ENCODE measurements at places on chromosomes 16 and 17.

DNA sequence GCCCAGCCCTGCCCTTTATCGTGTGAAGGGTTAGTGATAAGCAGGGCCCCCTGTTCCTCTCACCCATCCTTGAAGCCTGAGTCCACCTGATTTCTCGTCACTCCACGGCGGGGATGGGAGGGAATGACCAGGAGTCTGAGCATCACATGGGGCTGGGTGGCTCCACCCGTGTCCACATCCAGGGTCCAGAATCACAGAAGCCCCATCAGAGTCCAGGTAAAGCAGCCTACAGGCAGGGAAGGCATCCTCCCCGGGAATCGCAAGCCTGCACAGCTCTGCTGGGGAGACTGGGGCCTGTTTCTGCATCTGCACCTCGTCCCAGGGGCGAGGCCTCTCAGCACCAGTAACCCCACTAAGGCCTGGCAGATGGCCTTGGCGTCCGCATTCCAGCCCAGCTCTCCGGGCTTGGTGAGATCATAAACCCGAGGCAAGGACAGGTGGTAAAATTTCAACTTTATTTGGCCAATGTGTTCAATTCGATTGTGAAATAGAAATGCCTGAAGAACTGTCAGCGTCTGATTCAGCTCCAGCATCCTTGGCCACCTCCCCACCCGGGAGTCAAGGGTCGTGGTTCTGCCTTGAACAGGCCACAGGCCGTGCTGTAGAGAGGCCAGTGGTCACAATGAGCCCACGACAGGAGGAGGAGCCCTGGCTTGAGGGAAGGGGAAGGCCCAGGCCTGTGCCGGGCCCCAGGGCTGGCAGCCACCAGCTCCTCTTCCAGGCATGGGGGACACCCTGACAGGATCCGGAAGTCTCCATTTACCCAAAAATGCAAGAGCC is 8.1 kb upstream of the PPP1R27 start:
- DNase-seq: no peak

- no peak for DNase-seq
Observed at GRCh38 chr16:78729687-78730086, 630.2 kb downstream of the WWOX start.

DNA sequence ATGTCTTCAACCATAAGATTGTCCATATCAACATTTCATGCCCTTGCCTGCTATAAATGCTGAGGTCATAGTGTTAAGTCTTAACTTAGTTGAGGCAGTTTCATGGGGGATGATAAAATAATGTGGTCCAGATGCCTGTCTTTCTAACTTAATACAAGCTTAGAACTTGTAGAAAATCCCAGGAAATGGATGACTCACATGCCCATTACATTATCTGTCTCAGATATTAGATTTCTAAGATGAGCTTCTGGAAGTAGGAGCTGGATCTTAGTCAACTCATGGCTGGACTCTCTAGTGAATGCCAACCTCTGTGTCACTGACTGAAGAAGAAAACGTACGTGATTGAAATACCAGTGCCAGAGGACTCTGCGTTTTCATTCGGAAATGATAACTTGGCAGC is 797.5 kb upstream of the EEF2KMT start:
- no peak for DNase-seq

DNA sequence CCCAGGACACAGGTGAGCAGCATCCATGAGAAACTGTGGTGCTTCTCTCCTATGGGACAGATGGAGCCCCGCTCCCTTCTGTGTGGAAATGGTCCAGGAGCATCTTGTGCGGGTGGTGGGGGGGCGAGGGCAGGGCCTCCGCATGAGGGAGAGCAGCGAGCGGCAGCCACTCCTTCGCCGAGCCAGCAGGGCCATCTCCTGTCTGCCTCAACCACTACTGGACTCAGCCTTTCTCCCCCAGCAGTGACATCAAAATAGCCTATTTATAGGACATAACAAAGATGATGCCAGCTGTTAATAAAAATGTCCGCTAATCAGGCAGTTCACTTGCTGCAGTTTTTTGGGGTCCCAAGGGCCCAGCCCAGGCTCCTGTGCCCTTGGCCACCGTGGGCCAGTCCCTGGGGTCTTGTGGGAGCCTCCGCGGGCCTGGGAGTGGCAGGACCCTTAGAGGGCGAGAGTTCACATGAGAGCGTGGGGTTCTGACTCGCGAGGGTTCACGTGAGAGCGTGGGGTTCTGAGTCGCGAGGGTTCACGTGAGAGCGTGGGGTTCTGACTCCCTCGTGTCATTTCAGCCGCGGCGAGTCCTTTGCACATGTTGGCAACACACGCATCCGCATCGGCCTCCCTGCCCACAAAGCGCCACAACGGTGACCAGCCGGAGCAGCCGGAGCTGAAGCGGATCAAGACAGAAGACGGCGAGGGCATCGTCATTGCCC is 47.4 kb downstream of the WDR45B start:
- DNase-seq: no peak

- no peak for DNase-seq
Observed at GRCh38 chr16:81551151-81551808, 106.7 kb downstream of the CMIP start.

DNA sequence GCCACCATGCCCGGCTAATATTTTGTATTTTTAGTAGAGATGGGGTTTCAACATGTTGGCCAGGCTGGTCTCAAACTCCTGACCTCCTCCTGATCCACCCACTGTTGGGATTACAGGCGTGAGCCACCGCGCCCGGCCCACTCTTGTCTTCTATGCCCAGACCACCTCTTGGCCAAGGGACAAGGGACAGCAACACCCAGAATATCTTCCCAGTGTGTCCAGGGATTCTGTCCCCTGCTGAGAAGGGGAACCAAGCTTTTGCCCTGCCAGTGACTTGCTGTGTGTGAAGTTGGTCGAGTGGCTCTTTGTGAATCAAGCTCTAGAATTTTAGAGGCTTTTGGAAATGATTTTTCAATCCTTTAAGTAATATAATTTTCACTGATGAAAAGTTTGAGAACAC is 1.7 kb upstream of the MPO start:
- no peak for DNase-seq

- no peak for DNase-seq
Observed at GRCh38 chr17:10585529-10585928, 36.1 kb upstream of the MYH2 start.

DNA sequence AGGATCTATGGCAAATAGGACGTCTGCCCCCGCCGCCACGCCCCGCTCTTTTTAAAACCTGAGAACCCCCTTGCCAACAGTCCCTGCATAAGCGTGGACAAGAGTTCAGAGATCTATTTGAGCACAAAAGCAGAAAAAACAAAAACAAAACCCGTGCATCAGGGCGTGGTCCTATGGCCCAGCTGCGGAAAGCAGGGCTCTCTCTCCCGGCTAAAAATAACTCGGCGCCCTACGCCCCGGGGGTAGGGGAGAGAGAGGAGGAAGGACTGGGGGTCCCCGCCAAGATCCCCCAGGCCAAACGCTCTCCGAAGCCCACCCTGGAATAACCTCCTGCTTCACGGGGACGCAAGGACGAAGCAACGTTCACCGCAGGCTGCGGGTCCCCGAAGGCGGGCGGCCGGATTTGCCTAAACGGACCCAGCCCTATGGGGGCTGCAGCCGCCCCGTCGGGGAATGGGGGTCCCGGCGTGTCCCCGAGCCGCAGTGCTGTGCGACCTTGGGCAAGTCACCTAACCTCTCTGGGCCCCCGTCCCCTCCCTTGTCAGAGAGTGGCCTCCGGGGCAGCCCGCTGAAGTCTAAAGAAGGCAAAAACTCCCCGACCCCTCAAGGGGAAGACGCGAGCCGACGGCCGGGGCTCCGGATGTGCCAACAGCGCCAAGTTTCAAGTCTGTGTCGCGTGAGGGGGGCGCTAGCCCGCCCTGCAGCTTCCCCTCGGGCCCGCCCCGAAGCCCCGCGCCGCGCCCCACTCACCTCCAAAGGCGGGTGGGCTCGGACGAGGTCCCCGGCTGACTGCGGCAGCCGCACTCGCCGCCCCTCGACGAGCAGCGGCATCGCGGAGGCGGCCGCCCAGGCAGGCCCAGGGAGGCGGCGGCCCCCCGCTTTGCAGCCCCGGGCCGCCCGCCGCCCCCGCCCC is 477 bp downstream of the NTAN1 start:
- peak; percentile 81 for DNase-seq

DNA sequence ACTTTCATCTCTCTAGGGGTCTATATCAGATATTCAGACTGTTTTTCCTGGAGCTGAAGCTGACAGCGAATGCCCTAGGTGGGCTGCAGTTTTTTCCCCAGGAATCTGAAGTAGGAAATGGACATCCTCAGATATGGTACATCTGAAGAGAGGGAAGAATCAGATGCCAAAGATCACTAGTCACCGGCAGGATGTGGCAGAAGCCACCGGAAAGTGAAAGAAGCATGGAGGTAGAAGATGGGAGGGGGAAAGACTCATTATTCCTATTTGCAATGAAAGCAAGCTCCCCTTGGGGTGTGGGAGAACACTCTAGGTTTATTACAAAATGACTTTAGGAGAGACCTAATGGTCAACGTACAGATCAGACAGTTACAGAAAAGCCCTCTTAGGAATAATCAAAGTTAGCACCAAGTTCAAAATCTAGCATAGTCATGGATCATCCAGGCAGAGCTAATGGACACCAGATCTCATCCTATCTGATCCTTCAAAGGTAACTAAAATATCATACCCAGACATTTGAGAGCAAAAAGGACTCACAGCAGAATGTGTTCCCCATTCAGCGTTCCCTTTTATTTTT is 110.7 kb downstream of the HS3ST3A1 start:
- no peak for DNase-seq

GRCh38 chr16:84718-85406 is 6.8 kb downstream of the MPG start:
- DNase-seq: no peak

DNA sequence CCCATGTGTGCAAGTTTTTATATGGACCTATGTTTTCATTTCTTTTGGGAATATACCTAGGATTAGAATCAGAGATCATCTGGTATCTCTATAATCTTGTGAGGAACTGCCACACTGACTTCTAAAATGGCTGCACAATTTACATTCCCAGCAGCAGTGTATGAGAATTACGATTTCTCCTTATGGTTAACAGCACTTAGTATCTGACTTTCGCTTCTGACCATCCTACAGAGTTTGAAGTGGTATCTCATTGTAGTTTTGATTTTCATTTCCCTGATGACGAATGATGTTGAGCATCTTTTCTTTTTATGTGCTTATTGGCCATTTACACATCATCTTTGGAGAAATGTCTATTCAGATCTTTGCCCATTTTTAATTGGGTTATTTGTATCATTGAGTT is 10.0 kb downstream of the C16orf96 start:
- no peak for DNase-seq

DNA sequence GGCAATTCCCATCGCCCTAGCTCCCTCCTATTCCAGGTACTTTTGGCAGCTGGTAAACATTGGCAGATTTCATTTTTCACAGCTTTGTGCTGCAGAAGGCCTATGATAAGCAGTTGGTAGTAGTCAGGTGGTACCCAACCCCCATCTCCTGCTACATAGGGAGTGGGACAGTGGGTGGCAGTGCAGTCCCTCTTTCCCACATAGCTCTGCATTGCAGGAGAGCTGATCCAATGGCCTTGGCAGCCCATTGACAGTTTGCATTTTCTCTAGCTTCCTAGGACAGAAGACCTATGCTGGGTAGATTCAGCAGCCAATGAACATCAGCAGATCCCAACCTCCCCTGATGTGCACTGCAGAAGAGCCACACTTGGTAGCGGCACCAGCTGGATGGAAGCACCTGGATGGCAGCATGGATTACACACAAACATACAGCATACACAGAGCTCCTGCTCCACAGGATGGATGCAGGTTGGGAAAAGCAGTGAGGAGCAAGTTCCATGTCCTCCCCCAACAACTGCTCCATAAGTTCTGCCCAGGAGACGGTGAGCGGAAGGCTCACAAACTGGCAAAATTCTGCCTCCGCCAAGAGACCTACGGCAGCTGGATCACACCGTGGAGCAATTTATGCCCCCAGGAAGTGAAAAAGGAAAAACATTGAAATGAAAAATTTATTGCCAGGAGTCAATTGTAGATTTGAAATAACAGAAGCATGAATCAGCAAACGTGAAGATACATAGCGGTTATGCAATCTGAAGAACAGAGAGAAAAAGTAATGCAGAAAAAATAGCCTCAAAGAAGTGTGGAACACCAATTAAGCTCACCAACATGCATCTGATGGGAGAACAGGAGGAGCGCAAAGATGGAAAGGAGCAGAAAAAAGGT is 95.7 kb downstream of the CACNG1 start:
- DNase-seq: peak; percentile 52

GRCh38 chr16:70582280-70582978 is 58.8 kb downstream of the SF3B3 start:
- peak; percentile 45 for DNase-seq

DNA sequence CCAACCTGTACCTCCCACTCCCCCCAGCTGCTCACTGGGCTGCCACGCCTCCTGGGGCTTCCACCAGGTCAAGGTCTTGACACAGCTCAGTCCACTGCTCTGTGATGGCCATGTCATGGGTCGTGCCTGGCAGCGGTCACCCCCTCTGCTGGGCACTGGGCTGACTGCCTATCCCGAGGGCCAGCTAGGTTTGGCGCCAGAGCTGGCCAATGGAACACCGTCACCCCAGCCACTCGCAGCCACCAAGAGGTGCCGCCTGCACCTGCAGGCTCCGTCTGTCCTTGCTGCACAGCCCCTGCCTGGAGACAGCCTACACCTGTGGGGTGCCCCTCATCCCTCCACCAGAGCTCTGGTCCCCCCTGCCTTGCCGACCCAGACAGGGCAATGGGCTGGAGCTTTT is 4.5 kb upstream of the RAB40C start:
- peak; percentile 64 for DNase-seq

GRCh38 chr16:19907161-19907992 is 22.7 kb upstream of the GPRC5B start:
- peak; percentile 92 for DNase-seq

DNA sequence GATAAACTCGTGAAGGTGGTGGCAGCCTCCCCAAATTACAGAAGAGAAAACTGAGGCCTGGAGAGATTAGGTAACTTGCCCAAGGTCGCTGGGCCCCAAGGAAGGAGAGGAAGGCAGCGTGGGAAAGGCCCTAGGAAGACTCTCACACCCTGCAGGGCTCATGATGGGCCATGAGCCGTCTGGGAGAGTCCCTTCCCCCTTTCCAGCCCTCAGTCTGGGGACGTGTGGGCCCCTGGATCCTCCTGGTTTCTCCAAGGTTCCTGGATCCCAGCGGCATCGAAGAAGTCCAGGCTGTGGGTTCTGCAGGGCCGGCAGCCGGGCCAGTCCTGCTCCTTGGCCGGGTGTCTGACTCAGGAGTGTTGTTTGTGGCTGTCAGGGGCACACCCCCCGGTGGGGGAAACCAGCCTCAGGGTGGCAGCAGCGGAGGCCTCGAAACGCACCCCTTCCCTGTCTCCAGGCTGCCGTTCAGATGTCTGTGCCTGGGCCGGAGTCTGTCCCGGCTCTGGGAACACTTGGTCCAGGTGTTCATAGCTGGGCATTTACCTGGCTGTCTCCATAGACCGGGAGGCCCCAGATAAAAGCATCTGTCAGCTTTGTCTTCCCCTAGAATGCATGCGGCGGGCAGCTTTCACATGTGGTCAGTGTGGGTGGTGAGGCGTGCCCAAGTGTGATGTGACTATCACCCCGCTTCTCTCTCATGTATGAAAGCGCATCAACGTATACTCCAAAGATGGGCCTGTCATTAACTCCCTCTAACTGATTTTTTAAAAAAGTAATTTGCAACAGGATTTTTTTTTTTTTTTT is 3.7 kb upstream of the RAP1GAP2 start:
- no peak for DNase-seq
